H1 (cell line): ENCODE measurements at places on chromosomes 12 and 14.

DNA sequence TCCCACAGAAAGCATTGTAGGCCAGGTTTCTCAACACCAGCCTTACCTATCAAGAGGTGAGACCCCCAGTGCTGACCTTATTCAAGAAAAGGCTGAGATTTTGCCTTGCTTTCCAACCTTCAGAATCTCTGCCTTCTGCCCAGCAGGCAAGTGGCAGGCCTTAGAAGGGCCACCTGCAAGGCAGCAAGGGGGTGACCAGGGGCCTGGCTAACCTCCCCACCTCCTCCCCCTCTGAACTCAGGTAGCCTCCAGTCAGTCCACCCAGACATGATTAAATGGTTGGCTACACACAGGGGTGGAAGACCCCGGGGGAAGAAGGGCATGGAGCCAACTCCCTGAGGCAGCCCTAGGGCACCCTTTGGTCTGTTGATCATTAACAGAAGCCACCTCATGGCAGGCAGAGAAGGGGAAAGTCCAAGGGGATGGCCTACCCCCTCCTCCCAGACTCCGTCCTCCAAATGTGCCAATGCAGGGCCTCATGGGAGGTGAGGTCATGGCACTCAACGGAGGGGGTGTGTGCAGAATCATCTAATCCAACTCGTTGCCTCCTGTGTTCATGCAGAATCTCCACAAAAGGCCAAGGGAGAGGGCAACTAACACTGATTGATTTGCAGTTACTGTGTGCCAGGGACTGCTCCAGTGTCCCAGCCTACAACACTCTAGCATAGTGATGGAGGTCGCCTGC lies 8.5 kb downstream of the ZFP36L1 start:
- DNase-seq, result no peak

- DNase-seq, result no peak
These were observed 7.8 kb upstream of the ART4 start for GRCh38 chr12:14850929-14851663.

DNA sequence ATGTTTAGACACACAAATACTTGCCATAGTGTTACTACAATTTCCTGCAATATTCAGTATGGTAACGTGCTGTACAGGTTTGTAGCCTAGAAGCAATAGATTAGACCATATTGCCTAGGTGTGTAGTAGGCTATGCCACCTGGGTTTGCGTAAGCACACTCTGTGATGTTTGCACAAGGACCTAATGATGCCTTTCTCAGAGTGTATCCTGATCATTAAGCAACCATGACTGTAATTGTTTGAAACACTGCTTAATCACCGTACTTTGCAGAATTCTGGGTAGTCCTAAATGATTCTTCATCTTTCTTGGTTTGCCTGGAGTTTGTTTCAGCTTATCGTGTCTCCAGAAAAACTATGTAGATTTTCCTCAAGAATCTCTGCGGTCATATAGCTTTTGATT lies 11.2 kb upstream of the TCP11L2 start:
- DNase-seq, result no peak

DNA sequence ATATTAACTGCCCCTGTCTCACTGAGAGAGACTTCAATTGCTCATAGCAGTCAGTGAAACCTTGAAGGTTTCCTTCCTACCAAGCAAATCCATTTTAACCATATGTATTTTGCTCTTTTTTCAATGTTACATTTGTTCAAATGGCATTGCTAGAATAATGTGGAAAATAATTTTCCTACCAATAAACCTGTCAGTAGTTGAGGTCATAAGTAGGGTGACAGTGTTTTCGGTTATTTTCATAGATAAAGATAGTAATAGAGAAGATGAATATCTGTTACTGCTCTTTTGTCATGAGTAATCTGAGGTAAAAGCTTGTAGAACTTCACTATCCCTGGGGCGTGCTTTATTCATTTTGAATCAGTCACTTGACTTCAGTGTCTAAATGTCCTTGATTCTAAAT lies 32.6 kb downstream of the EID3 start:
- DNase-seq, result no peak

- no peak for DNase-seq
These were observed 16.1 kb downstream of the PITPNM2 start for GRCh38 chr12:123134826-123135225.

DNA sequence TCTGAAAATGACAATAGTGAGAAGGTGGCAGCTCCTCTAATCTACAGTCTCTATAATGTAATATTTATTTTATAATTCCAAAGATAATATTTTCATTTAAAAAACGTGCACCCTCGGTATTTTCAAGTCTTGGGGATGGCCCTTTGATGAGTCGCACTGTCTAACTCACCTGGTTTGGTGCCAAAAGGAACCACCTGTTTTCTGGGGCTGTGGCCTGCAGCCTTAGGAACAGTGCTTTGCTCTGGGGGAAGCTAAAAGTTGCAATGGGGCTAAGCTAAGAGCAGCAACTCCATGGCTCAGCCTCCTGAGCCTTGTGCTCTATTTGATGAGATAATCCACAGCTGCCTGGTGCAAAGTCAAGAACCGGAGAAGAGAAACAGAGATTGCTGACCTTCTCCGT lies 6.4 kb upstream of the ENDOU start:
- no peak for DNase-seq

GRCh38 chr12:122293081-122293480 lies 26.8 kb upstream of the VPS33A start:
- DNase-seq, result no peak

- no peak for DNase-seq
These were observed 4.5 kb downstream of the TMED8 start for GRCh38 chr14:77372304-77372841.

GRCh38 chr12:51326698-51327439 lies 2.9 kb upstream of the BIN2 start:
- no peak for DNase-seq

DNA sequence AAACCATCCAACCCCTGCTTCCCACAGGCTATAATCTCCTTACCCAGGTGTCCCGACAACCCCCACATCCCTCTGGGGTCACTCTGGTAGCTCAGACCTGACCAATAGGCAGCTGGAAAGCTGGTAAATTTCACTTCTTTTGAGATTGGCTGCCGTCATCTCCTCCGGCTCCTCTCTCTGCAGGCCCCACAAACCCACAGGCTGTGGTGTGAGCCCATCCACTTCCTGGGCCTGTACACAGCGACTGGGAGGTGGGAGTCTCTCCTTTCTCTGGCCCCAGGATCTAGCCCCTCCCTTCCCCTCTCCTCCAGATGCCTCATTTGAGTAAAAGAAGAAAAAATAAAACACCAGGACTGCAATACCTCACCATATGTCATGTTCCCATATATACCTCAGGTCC lies 709 bp downstream of the INHBC start:
- no peak for DNase-seq

- no peak for DNase-seq
These were observed 34.1 kb downstream of the SLC6A12 start for GRCh38 chr12:179885-180284.

GRCh38 chr12:54725233-54725843 lies 77.2 kb upstream of the DCD start:
- no peak for DNase-seq

DNA sequence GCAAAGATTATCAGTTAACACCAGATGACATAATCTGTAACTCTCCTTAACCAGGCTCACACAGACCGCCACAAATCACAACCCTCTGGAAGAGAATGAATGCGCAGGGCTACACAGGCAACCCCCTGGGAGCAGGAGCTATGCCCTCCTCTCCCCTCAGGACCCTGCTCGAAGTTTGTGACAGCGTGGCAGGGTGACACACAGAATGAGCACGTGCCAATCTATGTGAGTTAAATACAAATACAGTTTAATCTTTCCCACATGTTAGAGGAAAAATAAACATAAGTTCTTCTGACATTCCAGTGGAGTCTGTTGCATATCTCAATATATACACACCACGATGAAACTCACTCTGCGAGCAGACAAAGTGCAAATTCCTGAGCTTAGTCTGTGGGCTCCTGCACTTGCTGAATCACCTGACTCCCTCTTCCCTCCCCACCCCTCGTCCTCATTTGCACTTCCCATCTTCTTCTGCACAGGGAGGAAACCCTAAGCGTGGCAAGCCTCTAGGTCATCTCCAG lies 37.6 kb downstream of the BCAT1 start:
- DNase-seq, result no peak

- no peak for DNase-seq
These were observed 84.1 kb downstream of the BCL11B start for GRCh38 chr14:99187858-99188257.

DNA sequence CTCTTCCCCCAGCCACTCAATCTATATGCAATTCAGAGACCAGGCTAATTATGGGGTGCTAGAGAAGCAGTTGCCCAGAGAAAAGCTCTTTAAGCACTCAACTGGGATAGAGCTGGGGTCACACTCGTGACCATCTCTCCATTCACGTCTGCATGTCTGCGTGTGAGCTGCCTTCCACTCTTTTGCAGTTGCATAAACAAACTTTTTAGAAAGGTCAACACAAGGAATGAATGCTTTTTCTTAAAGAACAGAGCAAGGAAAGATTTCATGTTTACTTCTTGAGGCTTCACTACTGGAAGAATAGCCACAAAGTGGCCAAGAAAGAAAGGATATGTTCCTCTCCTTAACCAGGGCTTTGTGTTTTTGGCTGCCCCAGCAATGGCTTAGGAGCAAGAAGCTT lies 151.1 kb downstream of the SAMD4A start:
- DNase-seq, result no peak

DNA sequence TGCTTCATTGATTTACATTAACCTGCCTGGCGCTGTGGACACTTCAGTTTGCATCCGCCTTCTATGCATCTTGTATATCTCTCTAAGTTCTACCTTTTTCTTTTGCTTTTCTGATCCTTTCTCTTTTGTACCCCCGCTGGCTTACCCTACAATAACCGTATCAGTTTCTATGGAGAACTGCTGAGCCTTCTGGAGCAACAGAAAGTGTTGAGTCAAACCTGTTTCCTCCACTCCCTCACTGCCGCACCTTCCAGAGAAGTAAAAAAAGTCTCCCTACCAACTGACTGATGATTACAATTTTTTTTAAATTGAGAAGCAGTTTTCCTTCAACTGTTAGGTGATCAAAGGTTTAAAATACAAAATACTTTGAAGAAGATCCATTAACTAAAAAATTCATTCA lies 17.4 kb downstream of the EXD2 start:
- DNase-seq, result no peak

DNA sequence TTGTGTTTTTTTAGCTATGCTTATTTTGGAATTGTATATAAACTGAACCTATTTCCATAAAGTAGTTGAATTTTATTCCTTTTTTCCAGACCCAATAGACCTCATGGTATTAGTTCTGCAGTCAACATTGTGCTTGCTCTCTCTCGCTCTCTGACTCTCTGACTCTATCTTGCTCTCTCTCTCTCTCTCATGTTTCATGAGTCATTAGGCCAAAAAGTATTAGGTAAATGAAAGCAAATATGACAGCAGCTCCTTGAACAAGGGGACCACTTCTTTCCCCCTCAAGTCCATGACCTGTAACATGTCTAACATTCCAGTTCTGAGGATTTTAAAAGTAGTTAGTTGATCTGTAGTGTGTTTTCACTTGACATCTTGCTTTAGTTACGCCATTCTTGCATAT lies 14.0 kb upstream of the C12orf71 start:
- DNase-seq, result no peak

DNA sequence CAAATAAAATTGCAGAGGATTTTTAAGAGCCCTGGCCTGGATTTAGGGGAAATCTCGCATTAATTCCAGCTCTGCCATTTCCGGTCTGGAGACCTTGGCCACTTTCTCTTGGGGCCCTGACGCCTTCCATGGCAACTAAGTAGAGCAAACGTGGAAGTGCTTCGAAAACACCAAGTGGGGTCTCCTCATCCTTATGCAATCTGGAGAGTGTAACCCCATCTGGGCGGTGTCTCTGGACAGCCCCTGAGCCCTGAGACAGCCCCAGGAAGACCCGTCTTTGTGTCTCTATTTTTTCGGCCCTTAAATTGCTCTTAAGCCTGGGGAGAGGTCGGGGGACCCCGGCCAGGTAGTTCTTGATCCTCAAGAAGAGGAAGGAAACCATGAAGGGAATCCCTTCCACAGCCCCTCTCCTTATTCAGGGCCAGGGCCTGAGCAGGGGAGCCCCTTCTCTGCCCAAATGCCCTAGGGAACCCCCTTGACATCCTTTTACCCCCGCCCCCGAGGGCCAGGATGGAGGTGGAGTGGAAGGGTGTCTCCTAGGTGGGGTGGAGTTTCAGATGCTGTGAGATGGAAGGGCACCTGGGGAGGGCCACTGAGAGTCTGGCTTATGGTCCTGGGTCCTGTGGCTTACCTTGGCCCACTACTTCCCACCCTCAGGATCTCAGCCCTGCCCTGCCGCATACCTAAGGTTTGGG lies 17.6 kb upstream of the NR4A1 start:
- DNase-seq, result no peak

GRCh38 chr14:71289536-71289935 lies 382.3 kb downstream of the PCNX1 start:
- DNase-seq, result no peak

GRCh38 chr12:113291586-113291985 lies 43.3 kb downstream of the SLC8B1 start:
- no peak for DNase-seq

GRCh38 chr14:64364907-64365306 lies 23.2 kb upstream of the MTHFD1 start:
- DNase-seq, result no peak
